NCI-H1048 (cell line): ENCODE measurements at places on chromosomes 3 and 15.

DNA sequence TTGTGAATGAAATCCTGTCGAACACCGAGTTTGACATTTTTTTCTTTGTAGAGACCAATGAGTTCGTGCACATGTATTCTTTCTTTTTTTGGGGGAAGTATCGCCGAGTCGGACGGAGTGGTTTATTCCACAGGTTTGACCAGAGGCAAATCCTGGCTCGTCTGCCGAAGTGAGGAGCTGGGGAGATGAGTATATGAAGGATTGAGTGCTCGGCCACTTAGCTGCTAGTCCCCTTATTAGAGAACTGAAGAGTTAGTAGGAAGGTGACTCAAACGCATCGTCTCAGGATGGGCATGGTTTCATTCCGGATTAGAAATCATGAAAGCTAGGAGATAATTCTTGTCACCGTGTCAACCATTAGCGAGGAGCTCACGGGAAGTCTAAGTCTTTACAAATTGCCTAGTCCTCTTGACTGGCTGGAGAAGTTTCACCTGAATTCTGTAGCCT is 154.7 kb upstream of the GOLIM4 start:
- no peak for DNase-seq

DNA sequence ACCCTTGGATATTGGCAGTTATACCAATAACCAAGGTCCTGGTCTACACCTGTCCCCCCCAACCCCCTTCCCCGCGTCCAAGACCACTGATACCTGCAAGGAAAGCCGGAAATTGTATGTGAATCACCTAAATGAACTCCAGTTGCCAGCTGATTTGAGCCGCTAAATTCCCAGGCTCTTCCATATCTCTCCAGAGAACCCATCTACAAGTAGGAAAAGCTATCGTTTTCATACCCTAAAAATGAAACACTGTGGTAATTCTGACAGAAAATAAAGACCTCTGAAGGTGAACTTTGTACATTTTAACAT is 114.2 kb upstream of the ICE2 start:
- no peak for DNase-seq

- no peak for DNase-seq
Observed at GRCh38 chr15:79027532-79028410, 62.8 kb downstream of the RASGRF1 start.

GRCh38 chr3:135412475-135412874 is 553.1 kb upstream of the PPP2R3A start:
- no peak for DNase-seq

DNA sequence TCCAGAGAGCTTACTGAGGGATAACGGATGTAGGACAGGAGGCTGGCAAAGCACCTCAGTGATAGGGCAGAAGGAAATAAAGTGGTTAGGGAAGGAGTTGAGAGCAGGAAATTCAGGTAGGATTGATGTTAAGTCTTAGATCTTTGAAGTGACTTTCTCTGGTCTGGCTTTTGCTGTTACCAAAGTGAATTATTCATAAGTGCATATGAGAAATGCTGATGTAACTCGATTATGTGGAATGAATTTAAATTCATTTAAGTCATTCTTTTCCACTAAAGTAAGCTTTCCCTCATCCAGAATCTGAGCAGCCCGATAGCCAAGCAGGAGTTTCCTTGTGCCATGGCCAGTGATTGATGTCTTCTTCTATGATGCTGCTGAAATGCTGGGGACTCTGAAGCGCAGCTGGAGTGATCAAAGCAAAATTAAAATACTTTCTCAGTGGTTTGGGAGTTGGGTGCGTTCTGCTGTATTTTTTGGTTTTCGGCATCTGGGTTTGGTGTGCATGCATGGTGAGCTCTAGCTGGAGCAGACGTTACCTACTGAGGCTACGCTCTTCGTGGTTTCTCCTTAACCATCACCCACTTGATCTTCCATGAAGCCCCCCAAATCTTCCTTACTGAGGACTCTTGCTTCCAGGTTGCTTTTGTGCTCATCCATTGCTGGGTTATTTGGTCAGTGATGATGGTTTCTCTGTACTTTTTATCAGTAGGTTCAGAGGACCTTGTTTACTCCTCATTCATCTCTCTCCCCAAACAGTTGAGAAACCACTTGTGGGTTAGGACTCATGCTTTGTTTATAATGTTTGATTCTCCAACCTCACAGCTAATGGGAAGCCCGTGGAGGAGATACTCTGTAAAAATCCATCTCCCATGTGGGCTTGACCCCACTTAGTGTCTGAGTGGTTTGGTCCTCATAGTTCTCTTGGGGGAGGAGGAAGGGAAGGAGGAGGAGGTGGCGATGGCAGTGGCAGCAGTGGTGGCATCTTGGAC is 72.5 kb downstream of the IGF1R start:
- no peak for DNase-seq

DNA sequence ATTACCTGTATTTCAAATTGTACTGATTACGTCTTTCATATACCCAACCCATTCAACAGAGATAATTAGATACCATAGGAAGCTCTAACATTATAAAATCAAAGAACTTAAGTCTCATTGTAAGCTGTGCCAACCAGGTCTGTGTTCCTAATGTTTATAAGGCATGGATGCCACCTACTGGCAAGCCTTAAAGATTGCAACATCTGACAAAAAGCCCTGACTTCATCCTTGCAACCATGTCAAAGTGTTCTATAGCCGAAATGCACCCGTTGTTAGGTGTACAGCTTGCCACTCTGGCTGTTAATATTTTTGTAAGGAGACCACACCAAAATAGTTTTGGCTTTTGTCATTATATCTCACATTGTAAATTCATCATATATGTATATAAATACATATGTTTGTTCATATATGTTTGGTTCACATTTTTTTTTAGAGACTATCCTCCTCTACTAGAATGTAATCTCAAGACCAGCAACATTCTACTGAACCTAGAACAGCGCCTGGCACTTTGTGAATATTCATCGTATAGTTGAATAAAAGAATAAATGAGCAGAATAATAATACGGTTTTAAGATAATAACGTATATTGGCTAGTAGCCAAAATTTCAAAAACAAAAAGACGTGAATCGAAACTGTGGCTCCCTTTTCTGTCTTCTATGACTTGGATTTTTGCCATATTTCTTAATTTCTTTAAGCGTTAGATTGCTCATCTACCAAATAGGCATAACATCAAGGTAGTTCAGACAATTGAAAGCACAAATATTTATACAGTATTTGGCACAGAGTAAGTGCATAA is 258.1 kb downstream of the TBL1XR1 start:
- peak; percentile 79 for DNase-seq

GRCh38 chr3:127124120-127124519 is 68.8 kb upstream of the PRR23E start:
- DNase-seq: no peak

- no peak for DNase-seq
Observed at GRCh38 chr3:103195216-103195615, 760.4 kb downstream of the ZPLD1 start.

DNA sequence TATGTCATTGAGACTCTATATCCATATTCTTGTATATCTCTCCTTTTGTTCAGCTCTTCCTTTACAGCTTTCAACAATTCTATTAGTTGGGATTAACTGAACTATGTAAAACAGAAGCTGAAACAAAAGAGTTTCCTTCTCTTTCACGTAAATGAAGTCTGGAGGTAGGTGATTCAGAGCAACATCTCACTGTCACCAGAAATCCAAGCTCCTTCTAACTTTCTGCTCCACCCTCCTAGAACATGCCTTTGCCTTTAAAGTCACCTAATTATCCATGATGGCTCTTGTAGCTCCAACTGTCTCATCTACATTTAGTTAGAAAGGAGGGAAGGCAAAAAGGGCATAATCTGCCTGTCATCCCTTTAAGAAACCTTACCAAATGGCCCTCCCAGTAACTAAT is 458.2 kb upstream of the MDFIC2 start:
- DNase-seq: no peak

DNA sequence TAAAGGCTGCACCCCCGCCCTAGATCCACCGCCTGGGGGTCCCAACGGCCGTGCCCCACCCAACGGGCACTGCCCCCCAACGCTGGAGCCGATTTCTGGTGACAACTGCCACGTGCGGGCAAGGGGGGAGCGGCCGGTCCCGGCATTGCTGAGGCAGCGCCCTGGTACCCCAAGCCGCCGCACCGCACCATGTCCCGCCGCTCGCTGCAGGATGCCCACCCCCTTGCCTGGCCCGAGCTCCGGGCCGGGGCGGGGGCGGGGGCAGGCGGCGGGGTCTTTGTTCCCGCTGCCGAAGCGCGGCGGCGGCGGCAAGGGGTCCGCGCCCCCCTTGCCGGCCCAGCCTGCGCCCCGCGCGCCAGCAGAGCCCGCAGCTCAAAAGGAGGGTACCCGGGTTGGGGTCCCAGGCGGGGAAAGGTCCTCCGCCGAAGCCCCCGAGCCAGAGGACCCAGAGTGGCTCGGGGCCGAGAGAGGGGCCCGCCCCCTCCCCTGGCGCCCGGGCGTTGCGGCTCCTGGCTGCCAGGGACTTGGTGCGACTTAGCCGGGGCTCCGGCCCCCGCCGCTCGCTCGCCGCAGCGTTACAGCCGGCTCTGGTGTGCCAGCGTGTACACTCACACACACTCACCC is 678 bp downstream of the SEMA7A start:
- DNase-seq: no peak

GRCh38 chr3:53819163-53819868 is 26.9 kb downstream of the CHDH start:
- no peak for DNase-seq

DNA sequence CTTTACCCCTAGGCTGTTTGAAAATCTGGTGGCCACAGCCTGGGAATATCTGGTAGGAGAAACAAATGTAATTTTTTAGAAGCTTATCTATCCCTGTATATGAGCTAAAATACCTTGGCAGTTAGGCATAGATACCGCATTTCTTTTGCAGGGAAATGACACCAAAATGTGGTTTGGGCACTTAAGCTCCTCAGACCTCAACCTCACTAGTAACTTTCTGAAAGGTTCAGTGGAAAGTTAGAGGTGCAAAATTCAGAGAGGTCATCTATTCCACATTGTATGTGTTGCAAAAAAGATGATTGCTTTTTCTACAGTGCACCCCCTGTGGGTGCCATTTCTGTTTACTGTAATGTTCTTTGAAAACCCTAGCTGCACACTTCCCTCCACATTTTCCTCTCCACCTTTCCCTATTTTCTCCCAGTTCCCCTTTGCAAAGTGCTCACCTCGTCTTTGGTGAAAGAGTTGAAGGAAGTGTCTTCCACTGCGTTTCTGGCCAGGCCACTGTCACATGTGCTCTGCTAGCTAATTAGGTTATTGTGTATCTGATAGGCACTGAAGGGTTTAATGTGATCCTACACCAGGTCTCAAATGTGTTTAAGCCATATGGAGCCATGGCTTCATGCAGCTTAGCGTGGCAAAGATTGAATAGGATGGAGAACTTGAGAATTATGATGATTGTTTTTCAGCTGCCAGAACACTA is 1.3 kb downstream of the SACM1L start:
- DNase-seq: no peak

GRCh38 chr3:152190636-152191183 is 78.0 kb upstream of the MBNL1 start:
- DNase-seq: no peak

DNA sequence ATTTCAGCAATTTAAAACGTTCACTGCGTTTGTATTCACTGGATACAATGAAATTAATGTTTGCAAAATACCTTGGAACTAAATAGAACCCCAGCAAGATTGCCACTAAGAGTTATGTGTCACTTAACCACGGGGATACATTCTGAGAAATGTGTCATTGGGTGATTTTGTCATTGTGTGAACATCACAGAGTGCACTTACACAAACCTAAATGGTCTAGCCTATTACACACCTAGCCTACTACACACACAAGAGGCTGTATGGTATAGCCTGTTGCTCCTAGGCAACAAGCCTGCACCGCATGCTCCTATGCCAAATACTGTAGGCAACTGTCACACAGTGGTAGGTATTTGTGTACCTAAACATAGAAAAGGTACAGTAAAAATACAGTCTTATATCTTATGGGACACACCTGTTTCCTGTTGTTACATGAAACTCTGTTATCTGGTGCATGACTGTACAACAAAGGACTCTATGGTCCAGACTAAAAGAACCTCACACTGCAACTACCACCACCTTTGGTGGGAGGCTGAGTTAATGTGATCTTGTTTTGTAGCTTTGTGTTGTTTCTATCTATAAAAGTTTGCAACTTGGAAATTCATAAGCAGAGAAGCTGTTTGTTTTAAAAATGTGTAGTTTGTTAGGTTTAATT is 92.2 kb upstream of the NTRK3 start:
- DNase-seq: no peak

DNA sequence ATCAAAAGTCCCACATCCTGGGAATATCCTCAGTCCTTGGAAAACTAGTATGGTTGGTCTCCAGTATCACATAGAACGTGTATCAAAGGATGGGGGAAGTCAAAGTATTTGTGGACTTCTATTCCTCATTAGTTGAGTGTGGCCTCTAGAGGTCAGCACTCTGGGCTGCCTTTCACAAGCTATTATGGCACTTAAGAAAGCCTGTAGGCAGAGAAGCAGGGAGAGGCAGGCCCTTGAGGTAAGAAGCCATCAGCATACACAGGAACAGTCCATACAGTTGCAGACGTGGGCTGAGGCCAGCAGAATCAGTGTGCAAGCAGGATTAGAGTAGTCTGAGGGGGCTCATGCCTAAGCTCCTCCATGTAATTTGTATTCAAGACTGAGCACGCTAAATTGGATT is 341.7 kb downstream of the CLSTN2 start:
- no peak for DNase-seq
